ENCODE measurements at places on chromosomes 7 and 10.

GRCh38 chr7:69801729-69802682, 203.7 kb downstream of the AUTS2 start:
- DNase-seq = no peak

- DNase-seq = no peak
Observed at GRCh38 chr7:136002802-136003201, 25.6 kb upstream of the MTPN start.

GRCh38 chr10:69397972-69398371, 18.7 kb downstream of the TACR2 start:
- no peak for DNase-seq

- DNase-seq = no peak
Observed at GRCh38 chr10:71964098-71964742, at the start of gene CHST3. Gene CHST3 (plus strand): TSS chr10:71964395. CDS start chr10:72005843, 41,448 bp downstream.

DNA sequence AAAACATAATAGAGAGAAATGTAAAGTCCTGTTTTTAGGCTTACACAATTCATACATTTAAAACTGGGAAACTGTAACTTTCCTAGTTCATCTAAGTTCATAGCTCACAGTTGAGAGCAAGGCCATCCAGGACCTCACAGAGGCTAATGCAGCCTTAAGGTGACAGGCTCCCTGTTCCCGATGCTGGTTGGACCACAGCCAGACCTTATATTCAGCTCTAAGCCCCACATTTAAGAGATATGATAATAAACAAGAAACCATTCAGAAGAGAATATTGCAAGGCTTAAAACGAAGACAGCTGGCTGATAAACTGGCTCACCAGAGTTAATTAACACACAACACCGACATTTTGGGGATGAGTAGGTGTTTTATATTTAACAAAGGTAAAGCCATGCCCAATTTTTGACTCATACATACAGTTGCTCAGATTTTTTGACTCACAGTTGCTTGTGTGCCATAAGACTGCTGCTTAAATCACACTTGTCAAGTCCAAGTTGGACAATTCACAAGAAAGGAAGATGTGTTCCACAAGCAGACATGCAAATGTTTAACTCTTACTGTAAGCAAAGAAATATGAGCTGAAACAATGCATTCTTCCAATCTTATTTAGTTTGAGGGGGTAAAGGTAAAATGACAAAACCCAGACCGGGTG, 41.1 kb upstream of the TMEM213 start:
- DNase-seq = no peak

GRCh38 chr10:46220872-46221538, 65.8 kb upstream of the ANTXRL start:
- no peak for DNase-seq

DNA sequence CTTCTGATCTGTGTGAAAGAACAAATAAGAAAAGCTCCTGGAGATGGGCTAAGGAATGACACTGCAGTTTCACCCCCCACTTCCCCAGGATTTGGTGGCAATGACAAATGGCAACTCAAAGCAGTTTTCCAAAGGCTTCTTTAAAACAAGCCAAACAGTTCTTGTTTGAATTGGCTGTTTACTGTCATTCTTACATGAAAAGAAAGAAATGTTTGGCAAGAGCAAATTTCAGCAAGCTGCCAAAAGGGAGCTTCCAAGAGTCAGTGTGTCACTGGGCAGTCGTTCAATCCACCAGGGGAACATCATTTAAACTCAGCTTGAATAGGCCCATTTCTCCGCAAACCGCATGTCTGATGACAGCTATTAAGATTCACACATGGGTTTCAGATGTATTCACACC, 119.0 kb upstream of the RHOBTB1 start:
- no peak for DNase-seq

- DNase-seq = no peak
Observed at GRCh38 chr7:39510864-39511354, 55.3 kb upstream of the YAE1 start.

DNA sequence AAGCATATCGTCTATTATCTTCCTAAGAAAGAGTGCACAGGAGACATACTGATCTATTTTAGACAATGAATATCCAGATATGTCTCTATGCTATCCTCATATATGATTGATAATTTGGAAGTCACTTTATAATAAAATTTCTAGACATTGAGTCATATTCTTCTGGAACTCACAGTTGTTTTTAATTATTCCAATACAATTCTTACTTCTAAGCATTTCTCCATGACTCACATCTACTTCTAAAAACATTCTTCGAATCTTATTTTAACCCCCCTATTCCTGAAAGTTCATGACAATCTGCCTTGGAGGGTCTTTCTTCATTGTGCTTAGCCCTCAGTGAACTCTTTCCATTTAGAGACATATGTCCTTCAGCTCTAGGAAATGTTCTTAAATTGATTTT, 368.1 kb downstream of the MDFIC start:
- no peak for DNase-seq

GRCh38 chr7:158192184-158192835, 395.3 kb downstream of the PTPRN2 start:
- no peak for DNase-seq

DNA sequence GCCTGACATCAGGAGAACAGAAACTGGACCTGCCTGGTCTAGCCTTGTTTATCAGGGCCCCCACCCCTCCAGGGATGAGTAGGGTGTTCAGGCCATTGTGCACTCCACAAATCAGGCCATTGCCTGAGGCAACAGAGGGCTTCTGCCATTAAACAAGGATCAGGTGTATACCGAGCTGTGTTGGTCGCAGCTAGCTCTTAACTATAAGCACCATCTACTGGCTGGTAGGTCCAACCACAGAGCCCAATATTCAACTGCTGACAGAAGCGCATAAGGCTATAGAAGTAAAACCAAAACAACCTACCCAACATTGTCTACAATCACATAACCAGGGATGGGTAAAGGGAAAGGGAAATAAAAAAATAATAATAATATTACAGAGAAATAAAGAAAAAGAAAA, 451.7 kb upstream of the TEX47 start:
- no peak for DNase-seq

Data from stimulated activated CD4-positive, alpha-beta T cell treated with anti-CD3 and anti-CD28 coated beads, Interleukin-15, amount 100 ng/mL, for 1 hour (primary cell).